ENCODE measurements at places on chromosomes 6 and 20. TPM values are rescaled to one million over a fixed set of nuclear protein-coding genes. Genes with fewer than 3 reads are reported as not detected.

Gene PI16
- 0.07 TPM for total RNA-seq

Gene ZNF165
- 0.26 TPM for total RNA-seq

Gene TSHZ2
- total RNA-seq = 0.11 TPM

Gene VSTM2L
- not detected for total RNA-seq

- H3K4me1 ChIP-seq = no peaks in the 10 kb centered on the region
- no peak for DNase-seq
- H3K36me3 ChIP-seq = no peaks in the 10 kb centered on the region
Observed at GRCh38 chr6:76420094-76420493, 347.6 kb upstream of the IMPG1 start.

DNA sequence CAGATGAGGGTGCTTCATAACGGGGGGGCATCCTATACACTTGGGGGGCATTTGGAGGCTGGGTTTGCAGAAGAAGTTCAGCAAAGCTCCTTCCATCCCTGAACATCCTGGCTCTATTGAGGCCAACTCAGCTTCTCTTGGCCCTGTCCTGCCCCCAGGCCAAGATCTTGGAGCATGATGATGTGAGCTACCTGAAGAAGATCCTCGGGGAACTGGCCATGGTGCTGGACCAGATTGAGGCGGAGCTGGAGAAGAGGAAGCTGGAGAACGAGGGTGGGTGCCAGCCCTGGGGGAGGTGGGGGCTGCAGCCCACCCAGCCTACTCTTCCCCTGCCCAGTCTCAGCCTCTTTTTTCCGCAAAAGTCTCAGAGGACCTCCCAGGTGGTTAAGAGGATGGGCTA, 17.2 kb downstream of the GDAP1L1 start:
- no peaks in the 10 kb centered on the region for H3K36me3 ChIP-seq
- H3K4me1 ChIP-seq = no peaks in the 10 kb centered on the region
- H3K27me3 ChIP-seq = no peaks in the 10 kb centered on the region
- H3K27ac ChIP-seq = no peak overlapping the region
- H3K4me3 ChIP-seq = no peak overlapping the region
